Effector CD8-positive, alpha-beta T cell (primary cell): ENCODE measurements at places on chromosomes 6 and 20.

- DNase-seq, result no peak
Measured at GRCh38 chr6:136129365-136129764, 120.7 kb downstream of the MTFR2 start.

DNA sequence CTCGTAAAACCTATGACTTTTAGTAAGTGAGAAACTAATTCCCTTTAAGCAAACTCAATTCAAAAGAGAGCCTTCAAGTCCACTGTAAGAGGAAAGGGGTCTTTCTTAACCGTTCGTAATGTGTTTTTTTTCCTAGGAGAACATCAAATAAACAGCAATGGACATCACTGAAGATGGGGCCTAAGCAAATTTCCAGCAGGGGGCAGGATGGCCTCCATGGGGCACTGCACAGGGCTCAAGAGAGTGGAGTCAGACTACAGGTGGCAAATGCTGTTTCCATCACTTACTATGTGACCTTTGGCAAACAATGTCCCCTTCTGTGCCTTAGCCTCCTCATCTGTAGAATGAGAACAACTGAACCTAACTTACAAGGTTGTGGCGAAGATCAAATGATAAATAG is 88.7 kb downstream of the ARHGAP18 start:
- no peak for DNase-seq

DNA sequence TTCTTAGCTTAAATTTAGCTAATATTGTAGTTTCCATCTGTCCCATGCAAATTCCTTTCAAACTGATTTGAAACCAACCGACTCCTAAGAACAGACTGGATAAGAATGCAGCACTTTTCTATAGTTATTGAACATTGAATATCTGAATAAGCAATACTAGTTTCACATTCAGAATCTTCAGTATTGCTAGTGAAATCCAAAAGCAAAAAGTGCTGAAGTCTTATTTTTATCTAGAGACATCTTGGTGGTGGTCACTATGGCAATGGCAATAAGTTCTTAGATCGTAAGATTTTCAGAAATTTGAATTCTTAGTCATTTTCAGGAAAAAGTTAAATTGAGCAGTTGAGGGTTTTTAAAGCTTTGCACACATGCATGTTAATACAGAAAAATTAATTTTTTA is 2.7 kb downstream of the TFB1M start:
- DNase-seq, result no peak

DNA sequence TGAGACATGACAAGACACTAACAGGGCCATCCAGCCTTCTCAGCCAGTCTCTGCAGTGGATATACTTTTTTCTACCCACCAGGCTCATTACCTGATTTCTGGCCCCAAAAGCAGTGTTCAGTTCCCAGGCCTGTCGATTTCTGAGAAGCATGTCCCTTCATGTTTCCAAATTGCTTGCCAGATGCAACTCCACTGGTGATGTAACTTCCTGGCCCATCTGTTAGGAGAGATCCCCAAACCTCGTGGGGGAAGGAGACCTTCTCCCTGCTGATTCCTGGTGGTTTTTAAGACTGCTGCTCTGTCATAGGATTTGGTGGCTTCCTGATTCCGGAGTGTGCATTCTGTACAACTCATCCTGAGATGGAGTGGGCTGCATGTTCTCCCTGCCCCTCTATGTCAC is 31.6 kb upstream of the MRPS10 start:
- DNase-seq, result no peak

DNA sequence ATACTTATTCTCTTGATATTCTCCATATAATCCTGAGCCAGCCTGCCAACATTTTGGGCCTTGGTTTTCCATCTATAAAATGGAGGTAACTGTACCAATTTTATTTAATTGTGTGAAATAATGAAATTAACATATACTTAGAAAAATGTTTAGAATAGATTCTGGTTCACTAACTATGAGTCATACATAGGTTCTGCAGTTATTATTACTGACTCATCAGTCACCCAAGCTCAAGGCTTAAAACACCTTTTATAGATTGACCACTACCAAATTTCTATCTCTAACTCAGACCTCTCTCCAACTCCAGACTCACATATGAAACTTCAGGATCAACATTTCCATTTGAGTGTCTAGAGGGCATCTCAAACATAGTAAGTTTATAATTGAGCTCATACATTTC is 1277.2 kb upstream of the GJE1 start:
- no peak for DNase-seq

DNA sequence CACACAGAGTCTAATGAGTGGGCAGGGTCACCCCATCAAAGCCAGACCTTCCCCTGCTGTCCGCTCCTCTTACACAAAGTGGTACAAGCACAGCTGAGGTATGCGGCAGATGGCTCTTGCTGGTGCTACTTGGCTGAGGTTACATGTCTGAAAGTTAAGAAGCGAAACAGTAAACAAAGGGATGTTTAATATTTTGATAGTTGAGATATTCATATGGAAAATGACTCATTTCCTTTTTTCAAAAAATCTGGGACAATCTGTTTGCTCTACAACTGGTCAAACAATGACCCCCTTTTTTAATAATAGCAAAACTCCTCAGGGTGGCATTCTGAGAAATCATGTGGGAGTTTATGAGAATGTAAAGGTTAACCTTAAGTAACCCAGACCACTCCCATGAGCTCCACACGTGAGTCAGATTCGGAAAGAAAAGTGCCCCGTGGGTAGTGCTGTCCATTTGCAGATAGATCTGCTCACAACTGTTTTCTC is 245.3 kb downstream of the TBXT start:
- no peak for DNase-seq

DNA sequence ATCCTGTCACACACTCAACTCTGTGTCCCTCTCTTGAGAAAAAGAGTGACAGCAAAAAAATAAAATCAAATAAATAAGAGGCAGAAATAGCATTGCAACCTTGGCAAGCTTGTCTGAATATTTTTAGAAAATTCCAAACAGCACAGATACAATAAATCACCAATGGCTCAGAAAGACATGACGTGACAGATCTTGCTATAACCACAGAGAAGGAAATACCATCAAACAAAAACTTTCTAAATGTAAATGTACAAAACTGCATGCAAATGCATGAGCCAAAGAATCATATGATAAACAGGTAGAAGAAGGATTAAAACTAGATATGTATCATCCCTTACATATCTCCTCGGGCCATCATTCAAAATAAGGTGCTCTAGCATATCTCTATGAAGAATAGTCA is 549.2 kb upstream of the NOX3 start:
- no peak for DNase-seq

DNA sequence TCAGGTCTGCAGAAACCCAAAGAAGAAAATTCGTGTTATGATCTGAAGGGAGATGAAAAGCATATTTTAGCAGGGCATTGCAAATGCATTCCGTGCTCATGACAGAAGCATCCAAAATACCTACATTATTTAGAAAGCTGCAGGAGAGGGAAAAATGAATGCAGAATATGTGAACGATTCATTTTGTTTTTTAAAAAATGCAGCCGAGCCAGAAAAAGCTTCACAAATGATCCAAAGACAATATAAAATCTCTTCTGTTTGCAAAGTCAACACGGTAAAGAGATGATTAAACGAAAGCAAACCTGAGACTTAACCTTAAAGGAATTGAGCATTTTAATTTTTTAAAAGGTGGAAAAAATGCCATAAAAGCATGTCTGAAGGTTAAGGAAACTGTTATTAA is 136.1 kb upstream of the SULF2 start:
- no peak for DNase-seq

- DNase-seq, result no peak
Measured at GRCh38 chr6:22025468-22026163, 271.2 kb downstream of the PRL start.
